ENCODE measurements at places on chromosomes 4 and X. TPM values are rescaled to one million over a fixed set of nuclear protein-coding genes. Genes with fewer than 3 reads are reported as not detected.

The ENPP6 gene
- polyA plus RNA-seq = not detected

The SORCS2 gene
- not detected for polyA plus RNA-seq

DNA sequence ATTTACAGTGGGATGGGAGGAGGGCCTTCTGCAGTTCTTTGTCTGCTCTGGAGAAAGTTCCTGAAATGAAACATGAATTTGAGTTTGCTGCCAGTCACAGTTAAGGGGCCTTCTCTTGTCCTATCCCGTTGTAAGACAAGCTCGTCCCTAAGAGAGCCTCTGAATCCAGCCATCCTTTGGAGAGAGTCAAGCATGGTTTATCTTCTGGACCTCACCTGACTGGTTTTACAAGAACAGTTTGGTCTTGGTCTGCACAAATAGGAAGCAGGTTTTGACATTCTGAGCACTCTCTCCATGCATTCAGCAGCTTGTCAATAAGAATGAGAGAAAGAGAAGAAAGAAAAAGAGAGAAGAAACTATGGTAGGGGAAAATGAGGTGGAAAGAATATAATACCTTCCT is 20.4 kb upstream of the TENM3 start:
- DNase-seq = no peak

GRCh38 chr4:81808011-81808672 is 336.4 kb upstream of the RASGEF1B start:
- DNase-seq = no peak

DNA sequence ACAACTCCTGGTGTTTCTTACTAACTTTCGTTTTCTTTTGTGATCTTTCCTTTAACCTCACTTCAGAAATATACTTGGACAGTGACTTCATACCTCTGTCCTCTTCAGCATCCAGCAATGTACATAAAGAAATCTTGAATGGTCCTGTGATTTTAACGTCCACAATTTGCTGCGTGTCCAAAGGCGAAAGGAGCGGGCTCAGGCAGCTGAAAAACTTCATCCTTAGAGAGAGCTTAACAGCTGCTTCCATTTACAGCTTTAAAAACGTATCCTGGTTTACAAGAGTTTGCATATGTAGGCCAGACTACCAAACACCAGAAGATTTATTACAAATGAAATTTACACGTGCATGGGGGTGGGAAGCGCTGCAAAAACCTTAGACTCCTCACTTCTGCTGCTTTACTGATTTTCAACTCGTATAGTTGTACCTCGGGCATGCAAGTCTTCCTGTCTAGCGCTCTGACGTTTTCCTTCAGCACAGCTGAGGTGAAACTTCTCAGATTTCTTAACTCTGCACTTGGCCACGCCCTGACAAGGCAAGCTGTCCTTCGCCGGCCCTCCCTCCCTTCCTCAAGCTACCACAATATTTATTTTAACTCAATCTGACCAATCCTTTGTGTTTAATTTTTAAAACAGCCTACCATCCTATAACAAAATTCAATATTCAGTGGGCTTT is 406.4 kb downstream of the FAM47A start:
- DNase-seq = no peak

DNA sequence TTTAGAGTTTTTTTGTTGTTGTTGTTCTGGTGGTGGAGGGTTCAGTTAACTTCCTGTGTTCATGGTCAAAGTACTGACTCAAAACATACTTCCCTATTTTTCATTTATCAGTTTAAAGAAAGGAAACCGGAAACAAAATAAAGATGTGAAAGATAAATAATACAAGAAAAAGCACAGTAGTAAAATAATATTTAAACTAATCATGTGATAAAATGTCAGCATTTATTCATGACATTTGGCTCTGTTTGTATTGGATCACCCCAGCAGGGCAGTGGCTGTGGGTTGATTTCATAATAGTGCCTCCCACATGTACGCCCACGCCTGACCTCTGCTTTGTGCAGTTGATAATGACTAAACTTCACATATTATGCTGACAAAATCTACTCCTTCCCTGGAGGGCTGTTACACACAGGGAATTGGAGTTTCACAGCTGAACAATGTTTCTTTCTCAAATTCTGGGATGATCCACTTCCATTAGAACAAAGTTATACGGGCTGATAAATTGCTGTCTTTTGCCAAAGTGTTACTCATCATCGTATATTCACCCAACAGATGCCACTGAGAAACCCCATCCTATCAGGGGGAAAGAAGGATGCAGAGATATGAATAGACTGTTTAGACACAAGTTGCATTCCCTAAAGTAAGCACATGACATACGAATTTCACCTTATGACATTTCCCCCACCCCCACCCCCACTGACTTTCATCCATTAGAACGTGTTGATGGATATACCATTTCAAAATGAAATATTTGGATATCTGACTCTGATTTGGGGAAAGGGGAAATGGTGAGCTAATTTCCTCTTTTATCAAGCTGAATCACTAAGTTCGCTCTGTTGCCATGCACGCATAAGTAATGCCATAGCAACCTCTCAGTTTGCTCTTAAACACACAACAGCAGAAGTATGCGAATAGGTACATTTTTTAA is 48.3 kb downstream of the AMELX start:
- no peak for DNase-seq

DNA sequence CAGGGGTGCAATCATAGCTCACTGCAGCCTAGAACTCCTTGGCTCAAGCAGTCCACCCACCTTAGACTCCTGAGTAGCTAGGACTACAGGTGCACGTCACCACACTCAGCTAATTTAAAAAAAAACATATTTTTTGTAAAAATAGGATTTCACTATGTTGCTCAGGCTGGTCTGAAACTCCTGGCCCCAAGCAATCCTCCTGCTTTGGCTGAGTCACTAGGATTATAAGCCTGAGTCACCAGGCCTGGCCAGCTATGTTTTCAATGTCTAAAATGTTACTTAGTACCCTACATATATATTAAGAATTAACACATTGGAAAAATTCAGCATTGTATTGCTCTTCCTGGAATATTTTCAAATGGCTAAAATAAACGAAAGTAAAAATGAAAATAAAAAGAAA is 37.5 kb downstream of the PNPLA4 start:
- DNase-seq = no peak

DNA sequence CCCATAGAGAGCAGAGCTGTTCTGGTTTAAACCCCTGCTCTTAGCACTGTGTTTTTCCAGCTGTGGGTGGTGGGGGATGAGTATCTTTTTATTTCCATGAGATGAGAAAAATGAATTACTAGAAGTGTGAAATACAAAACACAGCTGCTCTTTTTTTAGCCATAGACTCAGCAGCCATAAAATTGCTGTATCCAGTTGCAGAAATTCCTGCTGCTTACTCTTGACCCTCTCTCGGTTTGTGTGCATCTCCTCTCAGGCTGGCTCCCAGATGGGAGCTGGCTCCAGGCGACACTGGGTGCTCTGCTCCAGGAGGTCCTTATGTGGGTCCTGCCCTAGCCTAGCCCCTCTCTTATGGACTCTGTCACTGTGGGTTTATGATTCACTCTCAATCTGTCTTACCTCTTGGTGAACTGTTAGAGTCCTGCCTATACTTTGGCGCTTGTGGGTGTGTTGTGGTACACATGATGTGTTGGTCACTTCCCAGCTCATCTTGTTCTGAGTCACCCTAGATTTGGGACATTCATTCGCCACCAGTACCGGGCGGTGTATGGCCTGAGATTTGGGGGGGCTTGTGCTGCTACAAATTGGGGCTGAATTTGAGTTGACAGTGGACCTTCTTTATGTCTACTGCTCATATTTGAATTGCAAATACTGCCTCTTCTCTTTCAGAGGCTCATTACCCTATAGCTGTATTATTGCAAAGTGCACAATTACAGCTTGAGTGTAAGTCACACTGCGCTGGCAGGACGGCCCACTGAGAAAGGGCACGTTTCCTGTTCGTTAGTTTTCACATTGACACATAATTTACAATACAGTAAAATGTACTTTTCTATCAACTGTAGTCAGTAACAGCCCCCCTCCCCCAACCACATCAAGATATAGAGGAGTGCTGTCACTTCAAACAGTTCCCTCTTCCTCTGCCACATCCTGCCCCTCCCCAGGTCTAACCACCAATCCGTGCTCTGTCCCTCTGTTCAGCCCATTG is 46.9 kb upstream of the MSANTD1 start:
- peak; percentile 84 for DNase-seq

DNA sequence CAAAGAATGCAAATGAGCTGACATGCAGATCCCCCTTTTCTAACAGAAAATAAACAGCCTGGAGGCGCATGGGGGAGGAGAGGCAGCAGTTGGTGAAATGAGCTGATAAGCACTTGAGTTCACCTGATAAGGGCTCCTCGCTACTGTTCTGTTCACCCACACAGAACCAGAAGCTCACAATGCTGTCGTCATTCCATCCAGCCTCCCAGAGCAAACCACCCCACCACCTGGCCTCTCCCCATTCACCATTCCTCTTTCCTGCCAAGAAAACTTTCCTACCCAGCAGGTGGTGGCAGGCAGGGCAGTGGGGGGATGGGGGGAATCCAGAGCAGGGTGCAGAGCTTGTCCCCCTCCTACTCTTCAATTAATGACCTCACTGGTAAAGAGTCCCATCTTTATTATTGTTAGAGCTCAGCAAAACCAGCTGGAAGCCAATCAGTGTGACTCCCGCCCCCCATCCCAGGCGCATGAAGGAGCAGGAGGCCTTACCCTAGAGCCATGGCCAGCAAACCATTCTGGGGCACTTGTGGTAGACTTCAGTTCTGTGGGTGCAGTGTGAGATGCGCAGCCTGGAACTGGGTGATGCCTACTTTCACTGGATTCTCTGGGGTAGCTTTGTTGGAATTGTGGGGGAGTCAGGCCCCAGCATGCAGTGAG is 350.3 kb downstream of the ZIC3 start:
- DNase-seq = no peak
